ENCODE measurements at places on chromosomes 3 and 15.

GRCh38 chr15:46703020-46703861, 1014.1 kb upstream of the SEMA6D start:
- no peak for DNase-seq

GRCh38 chr3:12574131-12574530, 17.2 kb downstream of the MKRN2 start:
- DNase-seq: no peak

DNA sequence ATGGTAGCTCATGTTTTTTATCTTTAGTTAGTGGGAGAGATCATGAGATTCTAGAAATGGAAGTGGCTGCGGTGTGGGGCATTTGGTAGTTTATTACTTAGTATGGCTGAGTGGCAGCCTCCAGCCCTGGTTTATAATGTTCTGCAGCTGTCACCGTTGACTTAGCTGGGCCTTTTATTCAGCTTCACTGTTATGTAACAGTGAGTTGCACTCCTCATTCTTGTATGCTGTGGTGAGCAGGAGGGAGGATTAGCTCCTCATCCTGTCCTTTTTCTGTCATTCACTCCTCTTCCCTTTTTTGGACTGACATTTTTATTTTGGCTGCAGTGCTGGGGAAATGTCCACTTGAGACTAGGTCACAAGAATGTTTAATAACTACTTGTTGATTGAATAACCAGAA, 29.5 kb downstream of the RAD54L2 start:
- DNase-seq: no peak

- no peak for DNase-seq
These were observed 6.2 kb upstream of the NIPA1 start for GRCh38 chr15:22780267-22780666.

- no peak for DNase-seq
These were observed 246.3 kb downstream of the GOLGA6L6 start for GRCh38 chr15:20295238-20295811.

DNA sequence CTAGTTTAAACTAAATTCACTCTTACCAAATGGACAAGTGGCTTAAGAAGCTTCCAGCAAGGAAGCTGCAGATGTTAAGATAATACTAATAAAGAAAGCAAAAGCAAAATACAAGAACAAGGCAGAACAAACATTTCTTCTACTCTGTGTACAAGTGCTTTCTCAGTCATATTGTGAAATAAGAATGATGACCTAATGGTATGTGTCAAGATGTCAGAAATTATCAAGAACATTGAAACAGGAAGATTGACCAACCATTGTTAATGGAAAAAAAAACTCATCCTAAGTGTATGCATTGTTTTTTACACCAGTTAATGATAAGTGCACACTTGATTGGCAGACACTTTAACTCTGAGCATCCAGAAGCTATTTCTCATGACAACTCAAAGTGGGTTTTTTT, 65.4 kb upstream of the P2RY1 start:
- no peak for DNase-seq

DNA sequence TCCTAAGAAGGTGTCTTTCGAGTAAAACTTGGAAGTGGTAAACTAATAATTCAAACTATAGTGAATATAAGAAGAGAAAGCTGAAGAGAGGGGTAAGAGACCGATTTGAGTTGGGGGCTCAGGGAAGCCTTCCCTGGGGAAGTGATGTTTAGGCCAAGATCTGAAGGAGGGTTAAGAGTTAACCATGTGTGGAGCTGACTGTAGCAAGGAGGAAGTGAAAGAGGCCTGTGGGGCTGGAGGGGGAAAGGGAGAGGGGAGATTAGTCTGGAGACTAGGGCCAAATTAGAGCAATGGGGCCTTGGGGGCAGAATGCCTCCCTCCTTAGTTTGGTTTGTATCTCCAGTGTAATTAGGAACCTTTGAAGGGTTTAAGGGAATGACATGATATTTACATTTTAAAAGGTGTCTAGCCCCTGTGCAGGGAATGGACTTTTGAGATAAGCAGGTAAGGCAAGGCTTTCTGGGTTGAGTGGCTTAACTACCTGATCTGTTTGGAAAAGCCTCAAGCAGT, 2.2 kb downstream of the ZNF592 start:
- DNase-seq: no peak

- no peak for DNase-seq
These were observed 84.8 kb downstream of the SERPINI1 start for GRCh38 chr3:167820102-167820865.
